Nucleus accumbens (tissue), 56 donors: ENCODE measurements at places on chromosomes 5 and 9.
A peak's percentile ranks its signal among the peaks of the same experiment; 100 is the strongest.

DNA sequence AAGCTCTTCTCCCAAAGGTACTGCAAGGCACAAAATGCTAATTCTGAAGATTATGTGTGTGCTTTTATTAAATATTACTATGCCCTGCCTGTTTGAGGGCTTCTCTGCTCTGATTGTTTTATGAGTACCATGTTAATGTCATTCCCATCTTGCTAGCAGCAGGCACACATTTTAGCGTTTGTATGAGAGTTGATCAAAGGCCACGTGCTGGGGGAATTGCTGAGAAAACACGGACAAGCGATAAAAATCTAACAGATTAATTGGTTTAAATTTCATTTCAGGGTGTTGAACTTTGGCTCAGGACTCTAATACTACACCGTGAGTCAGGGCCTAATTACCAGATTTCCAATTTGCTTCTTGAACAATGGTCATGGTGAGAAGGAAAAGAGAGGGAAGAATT is 298.4 kb downstream of the EBF1 start:
- no peak for DNase-seq

DNA sequence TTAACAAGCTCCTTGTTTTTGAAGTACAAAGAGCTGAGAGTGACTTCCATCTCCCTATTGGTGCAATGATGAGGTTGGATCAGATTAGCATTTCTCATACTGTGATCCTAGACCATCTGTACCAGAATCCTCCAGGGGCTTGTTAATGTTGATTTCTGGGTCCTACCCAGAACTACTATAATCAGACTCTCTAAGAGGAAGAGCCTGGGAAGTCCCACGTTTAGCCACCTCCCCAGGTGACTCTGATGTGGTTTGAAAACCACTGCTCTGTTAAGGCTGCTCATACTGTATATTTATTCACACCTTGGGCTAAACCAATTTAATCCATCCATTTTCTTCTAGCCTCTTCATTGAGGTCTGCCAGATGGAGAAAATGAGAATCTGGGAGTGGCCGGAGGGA is 49.6 kb upstream of the SMIM32 start:
- DNase-seq, result no peak

GRCh38 chr9:128045831-128046230 is 21.3 kb downstream of the NAIF1 start:
- no peak for DNase-seq

DNA sequence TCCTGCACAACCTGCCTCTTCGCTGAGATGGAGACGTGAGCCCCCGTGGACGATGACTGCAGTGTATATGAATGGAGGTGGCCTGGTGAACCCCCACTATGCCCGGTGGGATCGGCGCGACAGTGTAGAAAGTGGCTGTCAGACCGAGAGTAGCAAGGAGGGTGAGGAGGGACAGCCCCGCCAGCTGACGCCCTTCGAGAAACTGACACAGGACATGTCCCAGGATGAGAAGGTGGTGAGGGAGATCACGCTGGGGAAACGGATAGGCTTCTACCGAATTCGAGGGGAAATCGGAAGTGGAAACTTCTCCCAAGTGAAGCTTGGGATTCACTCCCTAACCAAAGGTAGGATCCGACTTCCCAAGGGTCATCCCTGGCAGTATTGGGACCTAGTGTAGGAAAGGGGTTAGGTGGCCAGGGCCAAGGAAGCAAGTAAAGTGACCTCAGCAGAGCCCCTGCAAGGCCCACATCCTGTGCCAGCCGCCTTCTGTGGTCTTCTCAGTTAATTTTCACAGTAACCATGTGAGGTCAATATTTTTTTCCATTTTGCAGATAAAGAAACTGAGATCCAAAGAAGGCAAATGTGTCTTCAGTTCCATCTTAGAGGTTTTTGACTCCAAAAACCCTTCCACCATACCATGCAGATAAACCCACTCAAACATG is 53.8 kb downstream of the NIM1K start:
- DNase-seq, result no peak

DNA sequence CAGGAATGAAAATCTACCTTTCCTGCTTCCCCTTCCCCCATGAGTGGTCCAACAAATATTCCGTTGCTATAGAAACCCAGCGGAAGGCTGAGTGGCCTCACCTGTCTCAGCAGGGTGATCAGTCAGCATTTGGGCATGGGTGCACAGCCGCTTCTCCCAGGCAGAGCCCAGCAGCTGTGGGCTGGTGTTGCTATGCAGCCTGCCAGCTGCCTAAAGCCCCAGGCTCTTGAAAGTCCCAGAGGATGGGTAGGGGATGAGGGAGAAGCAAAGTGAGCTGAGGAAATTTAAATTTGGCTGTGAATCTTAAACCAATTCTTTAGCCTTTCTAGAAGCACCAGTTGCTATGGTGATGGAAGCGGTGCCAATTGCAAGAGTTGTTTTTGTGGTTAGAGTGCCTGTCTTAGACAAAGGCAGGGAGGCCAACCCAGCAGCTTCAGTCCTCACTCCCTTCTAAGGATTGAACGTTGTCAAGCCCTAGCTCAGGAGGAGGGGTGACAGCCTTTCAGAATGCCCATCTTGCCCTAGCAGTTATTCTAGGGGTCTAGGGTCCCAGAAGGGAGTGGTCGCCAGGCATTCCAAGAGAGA is 151.5 kb upstream of the PITX1 start:
- DNase-seq, result peak; percentile 52
